Hepatocyte (in vitro differentiated cells): ENCODE measurements at places on chromosomes 1 and 21. TPM values are rescaled to one million over a fixed set of nuclear protein-coding genes. Genes with fewer than 3 reads are reported as not detected.

- DNase-seq = no peak
- no peaks in the 10 kb centered on the region for H3K36me3 ChIP-seq
- no peaks in the 10 kb centered on the region for H3K27me3 ChIP-seq
- H3K27ac ChIP-seq = peak overlapping the region; percentile 6
Measured at GRCh38 chr1:12343823-12344487, 114.1 kb downstream of the VPS13D start.

GRCh38 chr1:58460469-58460868 is 86.1 kb downstream of the OMA1 start:
- DNase-seq = peak; percentile 37
- H3K4me3 ChIP-seq = no peak overlapping the region
- no peak overlapping the region for H3K27ac ChIP-seq

- peak; percentile 13 for DNase-seq
- H3K27ac ChIP-seq = peak overlapping the region; percentile 57
- no peaks in the 10 kb centered on the region for H3K36me3 ChIP-seq
- no peak overlapping the region for H3K4me3 ChIP-seq
- no peaks in the 10 kb centered on the region for H3K27me3 ChIP-seq
- no peaks in the 10 kb centered on the region for H3K4me1 ChIP-seq
Measured at GRCh38 chr1:116537040-116537831, 33.6 kb downstream of the CD58 start.

ADAMTSL4 gene
- total RNA-seq = 3.7 and 8.1 TPM in 2 replicates

RNU1-3 gene
- under 0.01 TPM in 2 replicates for total RNA-seq
